ENCODE measurements at places on chromosomes 3 and 15.

DNA sequence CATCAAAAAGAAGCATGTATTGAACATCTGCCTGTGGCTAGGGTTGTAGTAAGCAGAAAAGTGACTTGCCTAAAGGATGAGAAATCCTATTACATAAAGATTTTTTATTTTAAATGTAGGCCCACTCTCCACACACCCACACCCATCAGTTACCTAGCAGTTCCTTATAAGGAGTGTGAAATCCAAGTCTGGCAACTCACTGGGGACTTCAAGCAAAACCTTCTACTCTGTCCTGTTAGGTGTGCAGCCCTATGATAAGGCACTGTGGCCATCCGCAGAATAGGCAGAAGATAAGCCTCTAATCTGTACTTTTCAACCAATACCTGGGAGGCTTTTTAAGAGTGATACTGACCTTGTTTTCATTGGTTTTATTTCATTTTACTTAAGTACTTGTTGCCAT, 52.7 kb upstream of the TJP1 start:
- no peak for DNase-seq

DNA sequence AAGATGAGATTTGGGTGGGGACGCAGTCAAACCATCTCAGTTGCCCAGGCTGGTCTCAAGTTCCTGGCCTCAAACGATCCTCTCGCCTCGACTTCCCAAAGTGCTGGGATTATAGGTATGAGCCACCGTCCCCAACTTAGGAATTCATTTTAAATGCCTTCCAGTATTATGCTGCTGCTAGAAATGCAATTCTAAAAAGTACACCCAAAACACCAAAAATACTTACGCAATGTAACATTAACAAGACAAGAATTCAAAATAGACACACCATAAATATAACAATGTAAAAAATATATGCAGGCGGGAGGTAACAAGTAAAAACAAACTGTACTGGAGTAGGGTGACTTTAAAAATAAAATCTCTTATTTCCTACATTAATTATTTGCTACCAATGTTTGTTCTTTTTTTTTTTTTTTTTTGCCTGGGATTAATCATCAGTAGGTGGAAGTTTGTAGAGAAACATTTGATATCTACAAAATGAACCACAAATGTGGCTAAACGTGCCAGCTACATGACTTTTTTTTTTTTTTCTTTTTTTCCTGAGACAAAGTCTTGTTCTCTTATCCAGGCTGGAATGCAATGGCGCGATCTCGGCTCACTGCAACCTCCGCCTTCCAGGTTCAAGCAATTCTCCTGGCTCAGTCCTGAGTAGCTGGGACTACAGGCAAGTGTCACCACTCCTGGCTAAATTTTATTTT, 56.8 kb downstream of the SETMAR start:
- peak; percentile 60 for DNase-seq

DNA sequence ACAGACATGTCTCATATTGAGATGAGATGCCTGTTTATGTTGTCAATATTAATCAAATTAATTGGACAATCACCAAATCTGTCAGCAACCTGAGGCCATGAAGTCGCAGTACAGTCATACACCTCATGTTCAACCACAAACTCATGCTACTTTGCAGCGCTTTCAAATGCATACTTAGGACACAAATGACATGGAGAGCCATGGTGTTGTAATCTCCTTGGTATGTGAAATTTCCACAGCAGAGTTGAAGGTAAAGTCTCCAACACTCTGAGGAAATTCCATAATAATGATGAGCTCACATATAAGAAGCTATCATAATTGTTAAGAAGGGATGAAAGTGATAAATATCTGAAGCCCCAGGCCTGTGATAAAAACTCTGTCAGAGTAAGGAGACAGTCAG, 873.9 kb downstream of the MCTP2 start:
- DNase-seq: peak; percentile 67

DNA sequence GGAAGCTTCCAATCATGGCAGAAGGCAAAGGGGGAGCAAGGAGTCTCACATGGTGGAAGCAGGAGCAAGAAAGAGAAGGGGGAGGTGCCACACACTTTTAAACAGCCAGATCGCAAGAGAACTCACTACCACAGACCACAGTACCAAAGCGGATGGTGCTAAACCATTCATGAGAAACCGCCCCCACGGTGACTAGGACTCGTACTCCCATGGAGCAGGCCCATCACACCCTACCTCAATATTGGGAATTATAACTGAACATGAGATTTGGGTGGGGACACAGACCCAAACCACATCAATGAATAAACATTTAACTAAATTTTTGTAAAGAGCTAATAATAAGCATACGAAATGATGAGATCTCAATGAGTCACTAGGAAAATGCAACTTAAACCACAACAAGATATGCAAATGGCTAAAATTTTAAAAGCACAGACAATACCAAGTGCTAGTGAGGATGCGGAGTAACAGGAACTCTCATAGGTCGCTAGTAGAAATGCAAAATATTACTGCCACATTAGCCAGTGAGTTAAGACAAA, 10.0 kb downstream of the MRPS25 start:
- DNase-seq: peak; percentile 45

- DNase-seq: no peak
Measured at GRCh38 chr15:92578096-92578835, 77.3 kb downstream of the FAM174B start.

DNA sequence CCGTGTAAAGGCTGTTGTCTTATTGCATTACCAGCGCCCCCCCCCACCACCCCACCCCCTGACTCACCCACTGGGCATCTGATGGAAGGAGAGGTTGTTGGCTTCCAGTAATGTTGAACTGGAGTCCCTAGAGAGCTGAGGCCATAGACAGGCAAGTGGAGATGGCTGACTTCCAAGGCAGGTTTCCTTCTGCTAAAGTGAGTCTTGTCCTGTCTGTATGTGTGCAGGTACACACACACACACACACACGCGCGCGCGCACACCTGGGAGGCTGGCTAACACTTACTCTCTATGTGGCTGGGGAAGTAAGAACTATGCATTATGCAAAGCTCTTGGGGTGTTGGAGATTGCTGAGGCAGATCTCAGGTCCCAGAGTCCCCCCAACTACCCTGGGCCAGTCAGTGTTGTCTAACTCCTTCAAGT, 1.6 kb upstream of the KY start:
- no peak for DNase-seq

GRCh38 chr3:28042095-28042635, 199.3 kb upstream of the CMC1 start:
- DNase-seq: no peak

GRCh38 chr3:33525232-33525631, 85.0 kb upstream of the UBP1 start:
- DNase-seq: no peak

DNA sequence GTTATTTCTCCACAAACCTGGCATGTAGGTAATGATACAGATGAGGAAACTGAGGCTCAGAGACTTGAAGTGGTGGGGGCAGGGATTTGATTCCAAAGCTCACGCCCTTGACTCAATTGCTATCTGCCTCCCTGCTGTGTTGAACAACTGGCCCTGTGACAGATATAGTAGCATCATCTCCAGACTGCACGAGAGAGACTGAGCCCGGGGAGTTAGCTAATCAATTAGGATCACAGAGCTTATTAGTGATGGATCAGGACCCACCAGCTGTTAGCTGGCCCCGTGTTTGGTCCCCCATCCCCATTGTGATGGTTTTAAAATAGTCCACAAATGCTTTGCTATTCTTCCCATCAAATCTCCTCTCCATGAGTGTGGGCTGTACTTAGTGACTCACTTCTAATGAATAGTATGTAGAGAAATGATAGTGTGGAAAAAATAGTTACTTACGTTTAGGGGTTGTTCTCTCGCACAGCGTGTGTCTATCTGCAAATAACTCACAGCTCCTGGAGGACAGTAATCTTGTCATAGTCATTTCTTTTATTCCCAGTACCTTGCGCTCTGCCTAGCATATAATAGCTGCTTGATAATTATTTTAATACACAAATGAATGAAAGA, 74.4 kb upstream of the KLF13 start:
- DNase-seq: no peak

GRCh38 chr15:77009176-77009575, 14.2 kb downstream of the PSTPIP1 start:
- no peak for DNase-seq

DNA sequence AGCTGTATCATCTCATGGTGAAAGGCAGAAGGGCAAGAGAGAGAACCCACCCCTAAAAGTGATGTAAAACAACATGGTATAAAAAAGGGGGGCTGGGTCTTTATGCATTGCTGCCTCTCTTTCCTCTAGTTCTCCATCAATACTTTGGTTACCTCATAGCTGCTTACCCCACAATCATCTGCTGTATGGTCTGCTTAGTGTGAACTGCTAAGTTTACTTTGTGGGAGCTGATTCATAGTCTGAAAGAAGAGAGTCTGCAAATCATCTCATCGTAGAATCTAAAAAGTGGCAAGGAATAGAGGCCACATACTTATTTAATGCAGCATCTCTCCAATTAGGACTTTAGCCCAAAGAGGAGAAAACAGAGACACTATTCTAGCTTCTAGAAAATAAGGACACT, 546.8 kb downstream of the GBE1 start:
- no peak for DNase-seq

All from amniotic epithelial cell (primary cell).